ENCODE measurements at places on chromosomes 3 and 15.

DNA sequence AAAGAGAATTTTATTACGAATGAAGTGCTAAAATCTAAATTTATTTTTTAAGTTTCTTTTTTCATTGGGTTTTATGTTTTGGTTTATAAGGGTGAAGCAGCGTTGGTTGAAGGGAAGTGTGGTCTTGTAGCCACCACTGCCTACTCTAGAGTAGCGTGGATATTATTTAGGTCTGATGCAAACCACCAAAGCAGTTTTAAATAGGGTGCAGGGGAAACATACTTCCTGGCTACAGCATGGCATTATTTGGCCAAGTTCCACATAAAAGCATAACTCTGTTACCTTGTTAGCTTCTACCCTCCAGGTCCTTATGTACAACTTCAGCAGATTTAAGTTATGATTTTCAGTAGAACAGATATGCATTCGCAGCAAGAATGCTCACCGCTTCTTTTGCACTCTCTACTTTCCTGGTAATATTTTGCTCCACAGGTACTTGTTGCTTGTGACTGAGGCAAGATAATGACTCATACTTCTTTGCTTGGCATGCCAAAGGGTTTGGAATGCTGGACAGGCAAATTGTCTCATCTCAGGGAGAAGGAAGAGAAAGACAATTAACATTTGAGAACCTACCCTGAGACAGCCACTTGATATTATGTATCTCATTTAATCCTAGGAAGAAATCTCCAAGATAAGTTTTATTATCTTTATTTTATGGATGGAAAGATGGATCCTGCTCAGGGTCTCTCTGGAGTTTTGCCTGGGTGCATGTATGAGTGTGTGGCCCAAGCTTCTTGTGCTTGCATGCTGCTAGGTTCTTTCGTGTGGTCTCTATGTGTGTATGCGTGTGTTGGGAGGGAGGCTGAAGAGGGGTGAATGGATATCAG lies 5.4 kb downstream of the TGFBR2 start:
- DNase-seq, result peak; percentile 86

DNA sequence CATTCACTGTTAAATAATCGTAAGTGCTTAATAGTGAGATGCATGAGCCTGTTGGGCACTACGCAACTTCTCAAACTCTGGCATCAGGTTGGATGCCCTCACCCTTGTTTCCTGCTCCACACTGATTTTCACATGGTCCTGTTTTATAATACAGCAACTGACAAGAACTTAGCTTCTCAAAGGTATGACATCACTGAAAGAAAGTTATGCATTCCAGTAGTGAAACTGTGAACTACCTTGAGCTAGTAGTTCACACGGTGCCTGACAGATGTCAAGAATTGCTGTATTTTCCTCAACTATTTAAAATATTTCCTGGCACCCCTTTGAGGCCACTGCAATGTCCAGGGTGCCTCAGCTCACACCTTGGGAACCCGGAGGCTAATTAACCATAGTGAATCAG lies 327.5 kb downstream of the RORA start:
- DNase-seq, result no peak

DNA sequence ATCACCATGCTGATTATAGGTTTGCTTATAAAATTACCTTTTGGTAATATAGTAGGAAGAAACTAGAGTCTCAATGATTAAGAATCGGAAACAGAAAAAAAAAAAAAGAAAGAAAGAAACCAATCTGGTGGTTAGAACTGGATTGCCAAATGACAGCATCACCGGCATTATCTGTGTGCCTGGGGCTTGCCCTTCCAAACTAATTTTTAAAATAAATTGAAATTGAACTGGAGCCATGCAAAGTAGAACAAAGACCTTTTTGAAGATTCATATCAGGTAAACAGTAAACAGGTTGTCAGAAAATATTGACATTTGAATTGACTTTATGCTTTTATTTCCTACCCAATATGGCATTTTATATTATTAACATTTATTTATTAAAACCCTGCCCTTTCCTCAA lies 11.2 kb upstream of the CPB1 start:
- no peak for DNase-seq

- DNase-seq, result peak; percentile 55
Observed at GRCh38 chr3:169218314-169218983, 445.1 kb downstream of the MECOM start.

DNA sequence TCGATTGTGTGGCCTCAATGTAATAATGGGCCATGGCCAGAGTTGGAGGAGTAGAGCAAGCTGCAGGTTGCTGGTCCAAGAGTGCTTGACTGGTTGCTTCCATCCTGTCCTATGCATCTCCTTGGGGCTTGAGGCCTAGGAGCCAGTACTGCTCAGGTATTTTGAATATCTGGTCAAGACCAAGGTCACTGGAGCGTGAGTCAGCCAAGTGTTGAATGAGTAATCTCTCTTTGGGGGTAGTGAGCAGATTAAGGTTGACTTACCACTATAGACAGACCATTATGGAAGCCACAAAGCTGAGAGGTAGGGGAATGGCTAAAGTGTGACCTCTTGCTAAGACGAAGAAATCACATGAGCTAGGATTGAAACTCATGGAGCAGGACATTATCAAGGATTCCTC lies 9.4 kb upstream of the PARP6 start:
- no peak for DNase-seq

Measured in epithelial cell of esophagus (primary cell).